NCI-H1092 treated with DMSO at 0.1 percent for 48 hours (cell line): ENCODE measurements at places on chromosomes 4 and X.

- DNase-seq, result no peak
These were observed 19.6 kb downstream of the UVSSA start for GRCh38 chr4:1366371-1367229.

GRCh38 chr4:55437823-55438222 lies 42.1 kb downstream of the TMEM165 start:
- DNase-seq, result no peak

- DNase-seq, result no peak
These were observed 56.0 kb upstream of the BMPR1B start for GRCh38 chr4:94701631-94702300.

DNA sequence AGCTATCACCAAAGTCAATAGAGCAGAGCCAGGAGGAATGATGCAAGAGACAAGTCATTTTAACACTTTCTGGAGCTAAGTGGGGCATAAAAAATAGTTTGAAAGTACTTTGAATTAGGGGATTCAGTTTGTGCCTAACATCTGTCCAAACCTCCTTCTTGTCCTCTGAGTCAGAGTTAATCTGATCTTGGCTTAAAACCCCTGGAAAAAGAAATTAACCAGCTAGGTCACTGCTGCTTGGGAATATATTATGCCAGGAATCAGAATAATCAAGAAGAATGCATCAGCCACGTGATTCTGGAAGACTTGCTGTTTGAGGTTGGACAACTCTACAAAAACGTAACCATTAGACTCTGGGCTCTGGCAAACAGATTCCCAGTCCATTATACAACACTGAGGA lies 45.3 kb upstream of the EDA2R start:
- no peak for DNase-seq

- no peak for DNase-seq
These were observed 161.6 kb downstream of the SMIM20 start for GRCh38 chr4:26075583-26075982.

- no peak for DNase-seq
These were observed 12.0 kb downstream of the ZFYVE28 start for GRCh38 chr4:2406406-2406805.

DNA sequence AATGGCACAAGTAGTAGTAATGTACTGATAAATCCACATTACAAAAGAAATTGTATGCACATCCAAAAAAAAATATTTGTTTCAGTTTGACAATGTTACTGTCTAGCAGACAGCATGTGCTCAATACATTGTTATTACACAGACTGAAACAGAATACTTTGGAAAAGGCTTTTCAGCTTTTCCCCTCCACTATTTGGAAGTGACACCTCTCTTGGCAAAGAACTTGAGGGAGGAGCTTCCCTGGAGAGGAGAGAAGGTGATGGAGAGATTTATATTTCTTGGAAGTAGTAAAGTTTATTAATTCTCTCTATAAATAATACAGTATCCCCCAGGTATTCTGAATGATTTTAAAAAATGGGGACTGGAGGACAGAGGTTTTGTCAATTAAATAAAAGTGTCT lies 131.8 kb downstream of the SCFD2 start:
- no peak for DNase-seq

GRCh38 chr4:116480546-116480945 lies 604.8 kb downstream of the TRAM1L1 start:
- DNase-seq, result no peak

DNA sequence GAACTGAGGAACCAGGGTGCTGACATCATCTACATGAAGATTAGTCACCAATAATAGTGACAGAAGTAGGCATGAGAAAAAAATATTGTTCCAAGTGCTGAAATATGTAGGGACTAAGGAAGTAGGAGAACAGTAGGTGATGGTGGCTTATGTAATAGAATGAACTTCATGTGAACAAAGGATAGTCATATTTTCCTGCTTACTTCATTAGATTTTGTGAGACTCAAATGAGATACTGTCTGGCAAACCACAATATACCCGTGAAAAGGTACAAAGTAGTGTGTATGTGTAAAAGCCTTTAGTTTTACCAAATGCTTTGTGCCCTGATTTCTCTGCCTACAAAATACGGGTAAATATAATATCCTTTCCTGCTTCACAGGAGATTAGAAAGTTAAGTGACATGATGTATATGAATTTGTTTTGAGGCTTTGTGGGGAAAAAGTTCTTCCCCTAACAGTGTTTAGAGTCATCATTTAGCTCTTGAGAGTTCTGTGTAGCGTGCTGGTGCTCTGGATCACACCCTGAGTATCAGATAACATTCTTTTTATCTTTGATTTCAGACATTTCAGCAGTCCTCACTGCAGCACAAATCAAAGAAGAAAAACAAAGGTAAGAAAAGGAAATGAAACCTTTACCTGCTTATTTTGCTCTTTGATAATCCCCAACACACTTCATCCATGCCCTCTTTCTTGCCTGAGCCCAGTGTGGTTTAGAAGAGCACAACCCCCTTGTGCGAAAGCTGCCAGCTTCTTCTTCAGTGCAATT lies 67.9 kb downstream of the KLHL34 start:
- DNase-seq, result no peak

DNA sequence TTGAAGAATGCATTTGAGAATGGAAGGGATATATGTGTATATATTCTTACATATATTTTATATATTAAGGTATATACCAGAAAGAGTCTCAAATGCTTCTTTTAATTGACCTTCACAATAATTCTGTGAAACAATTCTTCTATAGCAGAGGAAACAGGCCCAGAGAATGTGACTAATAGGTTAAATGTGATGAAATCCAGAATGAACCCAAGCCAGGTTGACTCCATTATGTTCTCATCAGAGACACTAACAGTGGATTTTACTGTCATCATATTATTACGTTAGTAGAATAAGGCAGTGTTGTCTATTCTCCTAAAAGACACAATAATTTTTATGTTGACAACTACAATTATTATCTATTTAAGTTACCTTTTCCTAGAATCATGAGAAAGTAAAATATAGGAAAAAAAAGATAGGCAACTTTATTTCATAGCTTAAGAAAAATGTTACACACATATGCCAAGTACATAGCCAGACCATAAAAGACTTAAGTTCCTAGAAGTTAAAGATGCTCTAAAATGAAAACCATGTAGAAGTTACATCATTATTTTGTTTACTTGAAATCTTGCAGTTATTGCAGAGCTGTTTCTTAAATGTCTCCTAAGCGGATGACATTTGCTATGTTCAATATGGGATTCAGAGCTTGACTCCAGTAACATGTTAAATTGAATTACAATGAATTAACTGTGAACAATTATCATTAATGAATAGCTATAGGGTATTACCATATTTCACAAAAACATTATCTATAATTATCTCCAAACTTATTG lies 56.2 kb upstream of the ANKRD50 start:
- no peak for DNase-seq

GRCh38 chr4:48590884-48591283 lies 100.8 kb downstream of the ZAR1 start:
- no peak for DNase-seq

- no peak for DNase-seq
These were observed 68.7 kb upstream of the TEX13D start for GRCh38 chrX:124263743-124264142.

DNA sequence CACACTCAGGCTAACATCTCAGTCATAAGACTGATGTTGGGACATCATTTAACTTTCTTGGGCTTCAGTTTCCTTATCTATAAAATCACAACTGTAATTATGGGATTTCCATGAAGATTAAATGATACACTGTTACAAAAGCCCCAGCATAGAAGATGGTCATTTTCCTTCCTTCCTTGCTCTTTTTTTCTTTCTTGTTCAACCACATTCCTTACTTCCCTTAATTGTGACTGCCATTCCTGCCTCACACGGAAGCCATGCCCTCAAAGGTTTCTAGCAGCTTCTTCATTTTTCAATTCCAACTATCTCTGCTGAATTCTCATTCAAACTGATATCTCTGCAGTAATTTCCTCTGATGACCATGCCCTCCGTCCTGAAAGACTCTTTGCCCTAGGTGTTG lies 311.8 kb downstream of the PPP3CA start:
- no peak for DNase-seq

GRCh38 chr4:20754036-20754435 lies 53.8 kb downstream of the PACRGL start:
- DNase-seq, result no peak

GRCh38 chr4:31788676-31789075 lies 1068.5 kb downstream of the PCDH7 start:
- no peak for DNase-seq

GRCh38 chrX:9724711-9725110 lies 40.9 kb downstream of the GPR143 start:
- DNase-seq, result no peak

DNA sequence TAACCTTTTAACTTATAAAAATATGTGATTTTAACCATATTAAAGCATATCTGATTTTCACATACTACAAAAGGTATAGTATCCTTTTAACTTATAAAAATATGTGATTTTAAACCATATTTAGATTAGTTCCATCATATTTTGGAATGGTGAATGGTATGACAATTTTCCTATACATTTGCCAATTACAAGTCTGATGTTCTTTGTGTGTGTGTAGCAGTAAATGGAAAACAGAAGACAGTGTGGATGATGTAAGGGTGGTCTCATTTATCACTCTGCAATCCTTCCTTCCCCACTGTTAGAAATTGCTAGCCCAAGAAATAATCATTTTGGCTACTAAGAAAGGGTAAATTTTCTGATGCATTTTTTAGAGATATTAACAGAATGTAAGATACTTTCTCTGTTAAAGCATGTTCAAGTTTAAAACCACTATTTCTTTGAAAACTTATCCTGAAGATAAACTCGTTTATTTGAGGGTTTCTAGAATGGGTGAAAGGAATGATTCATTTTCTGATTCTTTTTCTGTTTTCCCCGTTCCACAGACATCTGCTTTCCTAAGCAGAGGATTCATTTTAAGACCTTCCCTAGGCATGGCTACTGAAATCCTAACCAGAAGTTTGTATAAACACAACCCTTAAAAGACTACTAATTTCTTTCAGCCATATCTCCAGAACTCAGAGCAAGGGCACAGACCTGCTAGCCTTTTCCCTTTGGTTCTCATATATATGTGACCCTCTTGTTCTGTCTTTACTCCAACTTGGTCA lies 21.0 kb downstream of the NUDT6 start:
- DNase-seq, result no peak

DNA sequence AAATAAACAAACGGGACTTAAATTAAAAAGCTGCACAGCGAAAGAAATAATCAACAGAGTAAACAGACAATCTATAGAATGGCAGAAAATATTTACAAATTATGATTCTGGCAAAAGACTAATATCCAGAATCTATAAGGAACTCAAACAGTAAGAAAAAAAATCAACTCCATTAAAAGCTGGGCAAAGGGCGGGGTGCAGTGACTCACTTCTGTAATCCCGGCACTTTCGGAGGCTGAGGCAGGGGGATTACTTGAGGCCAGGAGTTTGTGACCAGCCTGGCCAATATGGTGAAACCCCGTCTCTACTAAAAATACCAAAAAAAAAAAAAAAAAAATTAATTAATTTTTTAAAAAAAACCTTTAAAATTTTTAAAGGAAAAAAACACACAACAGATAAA lies 109.0 kb downstream of the ATP11C start:
- DNase-seq, result no peak

DNA sequence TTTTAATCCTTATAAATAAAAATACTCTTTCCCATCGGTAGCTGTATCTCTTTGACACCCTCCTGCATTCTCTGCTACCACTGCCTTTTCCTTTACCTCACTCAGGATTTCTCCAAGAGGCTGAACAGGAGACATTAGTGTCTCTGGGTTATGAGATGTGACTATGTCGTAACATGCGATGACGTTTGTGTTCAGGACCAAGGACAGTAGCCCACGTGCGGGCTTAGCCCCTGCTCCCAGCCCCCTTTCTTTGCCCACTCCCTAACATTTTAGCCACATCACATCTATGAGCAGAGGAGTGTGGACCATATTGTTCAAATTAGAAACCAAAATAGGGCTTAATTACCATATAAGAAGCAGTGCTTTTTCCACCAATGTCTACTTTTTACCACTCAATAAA lies 369.3 kb downstream of the FBXW7 start:
- DNase-seq, result no peak

DNA sequence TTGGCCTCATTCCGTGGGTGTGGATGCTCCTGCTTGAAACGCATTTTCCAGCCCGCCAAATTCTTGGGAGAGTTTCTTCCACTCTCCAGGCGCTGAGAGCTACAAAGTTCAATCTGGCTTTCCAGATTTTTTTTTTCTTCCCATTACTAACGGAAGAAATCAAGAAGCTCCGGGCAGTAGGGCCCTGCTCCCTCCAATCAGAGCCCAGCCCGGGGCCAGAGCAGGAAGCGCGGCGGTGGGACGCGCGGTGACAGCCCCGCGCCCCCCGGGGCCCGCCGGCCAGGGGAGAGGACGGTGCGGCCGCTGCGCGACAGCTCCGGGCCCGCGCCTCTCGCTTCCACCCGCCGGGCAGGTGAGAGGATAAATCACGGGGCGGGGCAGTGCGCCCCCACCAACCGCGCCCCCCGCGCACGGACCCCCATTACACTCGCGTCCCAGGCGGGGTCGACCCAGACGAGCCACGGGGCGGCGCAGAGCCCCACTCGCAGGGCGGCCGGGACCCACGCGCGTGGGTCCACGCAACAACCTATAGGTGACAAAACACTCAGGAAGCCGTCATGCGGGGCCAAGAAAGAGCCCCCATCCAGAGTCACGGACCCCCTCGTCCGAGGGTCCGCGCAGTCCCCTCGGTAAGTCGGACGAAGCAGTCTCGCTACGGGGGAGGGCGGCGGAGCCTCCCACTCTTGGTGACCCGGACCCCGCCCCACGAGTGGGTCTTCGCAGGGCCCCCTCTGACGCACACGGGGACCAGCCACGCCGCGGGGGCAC lies 868 bp downstream of the AFAP1 start:
- DNase-seq, result no peak

DNA sequence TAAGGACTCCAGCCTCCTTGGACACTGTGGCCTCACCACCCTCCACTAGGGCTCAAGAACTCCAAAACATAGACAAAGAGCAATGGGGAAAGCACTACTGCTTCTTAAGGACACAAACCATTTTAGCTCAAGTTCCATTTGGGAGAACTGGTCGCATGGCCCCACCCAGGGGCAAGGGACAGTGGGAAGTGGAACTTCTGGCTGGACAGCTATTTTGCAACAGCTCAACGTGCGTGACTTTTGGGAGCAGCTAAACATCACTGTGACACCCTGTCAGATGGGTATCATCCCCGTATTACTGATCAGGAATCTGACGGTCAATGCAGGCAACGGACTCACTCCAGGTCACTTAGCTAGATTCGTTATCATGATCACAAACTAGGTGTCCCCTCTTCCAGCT lies 9.0 kb upstream of the GLOD5 start:
- DNase-seq, result no peak

DNA sequence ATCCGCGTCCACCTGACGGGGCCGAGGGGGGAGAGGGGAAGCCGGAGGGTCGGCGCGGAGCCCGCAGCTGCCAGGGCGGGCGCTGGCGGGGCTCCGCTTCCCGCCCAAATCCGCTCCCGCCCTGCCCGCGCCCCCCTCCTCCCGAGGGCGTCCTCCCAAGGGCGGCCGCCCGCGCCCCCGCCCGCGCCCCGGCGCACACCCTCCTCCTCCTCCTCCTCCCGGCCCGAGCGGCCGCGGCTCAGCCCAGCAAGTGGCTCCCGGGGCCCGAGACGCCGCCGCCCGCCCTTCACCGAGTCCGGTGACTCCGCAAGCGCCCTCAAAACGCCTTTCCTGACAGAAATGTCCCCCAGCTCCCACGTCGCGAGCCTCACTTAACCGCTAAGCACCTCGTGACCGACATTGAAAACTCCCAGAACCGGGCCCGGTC lies 487 bp downstream of the HMGB2 start:
- peak; percentile 37 for DNase-seq

- no peak for DNase-seq
These were observed 10.9 kb upstream of the DDX3X start for GRCh38 chrX:41322821-41323603.

- no peak for DNase-seq
These were observed 188.4 kb upstream of the RPL34 start for GRCh38 chr4:108431986-108432385.

- no peak for DNase-seq
These were observed 131.2 kb upstream of the SPRY1 start for GRCh38 chr4:123265443-123265842.
